Stomach (tissue), 19 donors: ENCODE measurements at places on chromosomes 6 and 20.
A peak's percentile ranks its signal among the peaks of the same experiment; 100 is the strongest.

DNA sequence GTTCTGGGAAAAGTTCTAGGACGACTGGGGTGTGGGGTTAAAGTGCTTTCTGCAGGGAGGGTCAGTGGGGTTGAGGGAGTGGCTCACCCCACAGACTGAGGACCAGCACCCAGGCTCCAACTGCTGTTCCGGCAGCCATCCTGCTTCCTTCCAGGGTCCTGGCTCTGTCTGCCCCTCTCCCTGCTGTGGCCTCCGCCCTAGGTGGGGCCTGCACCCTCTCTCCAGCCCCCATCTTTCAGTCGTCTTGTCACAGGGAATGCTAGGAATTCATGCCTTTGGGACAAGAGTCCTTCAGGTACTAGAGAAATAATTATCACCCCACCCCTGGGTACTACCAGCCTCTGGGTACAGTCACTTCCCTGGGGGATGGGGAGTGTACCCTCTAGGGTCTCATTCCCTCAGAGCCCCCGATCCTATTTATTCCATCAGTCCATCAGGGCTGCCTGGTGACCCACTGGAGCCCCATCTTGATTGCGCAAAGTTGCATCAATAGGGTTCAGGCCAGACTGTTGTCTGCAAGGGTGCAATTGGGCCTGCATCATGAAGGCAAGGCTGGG is at the start of gene AGER:
Gene AGER, minus strand, starts transcription at position 170 of the 557 bp plus-strand sequence. Its CDS starts 31 bp downstream, at position 139.
- H3K36me3 ChIP-seq, result peaks cover 70% of the 10 kb centered on the region
- H3K4me1 ChIP-seq, result peaks cover 89% of the 10 kb centered on the region
- H3K27ac ChIP-seq, result peak within 1 kb of the TSS; percentile 83
- H3K4me3 ChIP-seq, result no peak within 1 kb of the TSS
- DNase-seq, result no peak

- no peak overlapping the region for H3K27ac ChIP-seq
- no peaks in the 10 kb centered on the region for H3K27me3 ChIP-seq
- no peak overlapping the region for H3K4me3 ChIP-seq
- H3K4me1 ChIP-seq, result no peaks in the 10 kb centered on the region
- no peaks in the 10 kb centered on the region for H3K36me3 ChIP-seq
These were observed 301.9 kb upstream of the TBX18 start for GRCh38 chr6:85066266-85066665.

DNA sequence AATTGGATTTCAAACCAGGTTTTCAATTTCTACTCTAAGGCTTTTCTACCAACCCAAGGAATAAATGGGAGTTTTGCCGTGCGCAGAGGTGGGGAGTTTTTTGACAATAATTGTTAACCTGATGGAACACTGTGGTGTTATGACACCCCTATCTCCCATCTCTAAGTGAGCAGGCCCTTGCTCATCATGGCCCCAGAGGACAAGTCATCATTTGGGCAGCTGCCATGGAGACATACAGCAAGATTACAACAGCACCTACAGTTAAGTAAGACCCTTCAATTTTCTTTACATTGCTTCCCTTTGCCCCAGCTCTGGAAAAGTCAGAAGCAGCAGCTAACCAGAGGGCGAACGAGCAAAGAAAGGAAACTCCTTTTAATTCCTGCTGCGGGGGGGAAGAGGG is 54.3 kb downstream of the ADGRF5 start:
- no peak for DNase-seq
- H3K36me3 ChIP-seq, result no peaks in the 10 kb centered on the region
- H3K27me3 ChIP-seq, result no peaks in the 10 kb centered on the region
- no peaks in the 10 kb centered on the region for H3K4me1 ChIP-seq

- H3K4me3 ChIP-seq, result no peak overlapping the region
- H3K36me3 ChIP-seq, result no peaks in the 10 kb centered on the region
- no peaks in the 10 kb centered on the region for H3K27me3 ChIP-seq
- H3K27ac ChIP-seq, result no peak overlapping the region
These were observed 237.0 kb downstream of the BCKDHB start for GRCh38 chr6:80343511-80343910.
